ENCODE measurements at places on chromosomes 7 and 10.

DNA sequence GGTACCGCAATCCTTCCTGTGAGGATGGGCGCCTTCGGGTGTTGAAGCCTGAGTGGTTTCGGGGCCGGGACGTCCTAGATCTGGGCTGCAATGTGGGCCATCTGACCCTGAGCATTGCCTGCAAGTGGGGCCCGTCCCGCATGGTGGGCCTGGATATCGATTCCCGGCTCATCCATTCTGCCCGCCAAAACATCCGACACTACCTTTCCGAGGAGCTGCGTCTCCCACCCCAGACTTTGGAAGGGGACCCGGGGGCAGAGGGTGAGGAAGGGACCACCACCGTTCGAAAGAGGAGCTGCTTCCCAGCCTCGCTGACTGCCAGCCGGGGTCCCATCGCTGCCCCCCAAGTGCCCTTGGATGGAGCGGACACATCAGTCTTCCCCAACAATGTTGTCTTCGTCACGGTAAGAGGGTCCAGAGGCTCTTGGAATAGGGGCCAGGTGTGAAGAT, 1.7 kb downstream of the MEPCE start:
- no peak for DNase-seq

- DNase-seq: no peak
These were observed 136.9 kb downstream of the GLI3 start for GRCh38 chr7:42100156-42100508.

DNA sequence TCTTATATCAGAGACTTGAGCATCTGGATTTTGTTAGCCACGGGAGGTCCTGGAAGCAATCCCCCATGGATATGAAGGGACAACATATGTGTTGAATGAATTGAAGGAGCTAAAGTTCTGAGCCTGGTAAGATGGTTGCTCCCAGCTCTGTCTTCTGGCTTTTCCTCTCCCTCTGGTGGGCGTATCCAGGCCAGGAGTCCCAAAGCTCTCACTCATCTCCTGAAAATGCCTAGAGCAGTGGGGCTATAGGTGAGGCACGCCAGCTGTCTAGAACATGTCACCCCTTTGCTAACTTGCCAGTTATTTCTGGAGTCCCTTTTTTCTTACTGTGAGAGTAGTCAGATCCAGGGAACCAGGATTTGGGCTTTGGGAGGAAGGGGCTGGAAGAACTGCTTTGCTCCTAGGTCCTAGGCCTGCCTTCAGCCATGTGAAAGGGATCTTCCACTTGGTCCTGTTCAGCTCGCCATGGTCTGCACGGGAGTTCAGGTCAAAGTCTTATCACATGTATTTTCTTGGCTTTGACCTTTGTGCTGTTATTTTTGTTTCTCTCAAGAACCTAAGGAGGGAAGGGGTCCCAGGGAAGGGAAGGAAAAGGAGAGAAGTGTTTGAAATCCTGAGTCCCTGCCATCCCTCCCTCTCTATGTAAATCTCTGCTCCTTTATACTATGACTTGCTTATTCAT, 73.6 kb downstream of the MINPP1 start:
- no peak for DNase-seq

GRCh38 chr10:44865289-44865671, 45.9 kb upstream of the TMEM72 start:
- DNase-seq: no peak

GRCh38 chr10:125160856-125161706, 718 bp upstream of the CTBP2 start:
- no peak for DNase-seq

DNA sequence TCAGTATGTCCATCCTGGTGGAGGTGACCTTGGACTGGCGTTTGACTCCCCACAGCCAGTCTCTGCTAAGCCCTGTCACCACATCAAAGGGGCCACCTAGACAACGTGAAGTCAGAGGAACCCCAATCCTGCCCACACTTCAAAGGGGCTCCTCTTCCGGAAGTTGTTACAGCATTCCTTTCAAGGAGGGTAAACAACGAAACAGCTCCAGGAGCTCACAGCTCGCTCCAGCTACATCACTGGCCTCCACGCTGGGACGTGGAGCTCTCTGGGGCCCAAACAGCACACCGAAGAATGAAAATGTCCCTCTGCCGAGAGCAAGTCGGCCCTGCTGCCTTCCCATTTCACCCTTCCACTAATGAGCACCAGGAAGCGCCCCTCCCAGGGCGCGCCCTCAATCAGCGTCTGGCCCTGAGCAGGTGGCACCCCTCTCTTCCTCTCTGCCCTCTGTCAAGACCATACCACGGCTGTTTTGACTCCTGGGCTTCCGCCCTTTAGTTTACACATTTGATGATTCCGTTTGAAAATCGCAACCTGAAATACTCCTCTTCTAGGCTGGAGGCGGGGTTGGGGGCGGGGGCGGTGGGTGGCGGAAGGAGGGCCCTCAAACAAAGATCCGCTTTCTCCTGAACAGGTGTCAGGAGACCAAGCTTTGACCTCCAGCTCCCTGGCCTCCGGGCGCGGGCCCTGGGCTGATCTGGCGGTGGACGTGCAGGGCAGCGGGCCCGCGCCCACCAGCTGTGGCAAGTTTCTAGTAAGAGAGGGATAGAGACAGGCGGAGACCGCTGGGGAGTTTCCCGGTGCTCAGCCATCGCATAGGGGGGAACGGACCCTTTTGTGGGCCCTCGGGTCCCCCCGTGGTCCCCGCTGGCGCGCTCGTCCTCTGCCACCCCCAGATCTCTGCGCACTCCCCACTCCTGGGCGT, 53.1 kb upstream of the KDM7A start:
- peak; percentile 68 for DNase-seq

DNA sequence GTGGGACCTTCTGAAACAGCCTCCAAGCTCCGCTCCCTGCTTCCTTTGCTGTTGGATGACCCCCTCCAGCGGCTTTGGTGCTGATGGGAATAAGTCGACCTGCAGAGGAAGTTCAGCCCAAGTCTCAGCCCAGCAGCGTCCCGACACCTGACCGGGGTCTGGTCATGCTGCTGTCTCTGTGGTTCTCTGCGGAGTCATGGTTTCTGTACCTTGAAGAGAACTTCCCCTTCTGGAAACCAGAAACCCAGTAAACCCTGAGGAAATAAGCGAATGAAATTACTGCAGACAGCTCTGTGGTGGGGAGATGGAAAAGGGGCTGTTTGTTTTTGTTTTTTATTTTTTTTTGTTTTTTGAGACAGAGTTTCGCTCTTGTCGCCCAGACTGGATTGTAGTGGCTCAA, 18.3 kb upstream of the ZNF12 start:
- no peak for DNase-seq

Measured in Jurkat, Clone E6-1 (cell line).